ENCODE measurements at places on chromosomes 16 and 17.

DNA sequence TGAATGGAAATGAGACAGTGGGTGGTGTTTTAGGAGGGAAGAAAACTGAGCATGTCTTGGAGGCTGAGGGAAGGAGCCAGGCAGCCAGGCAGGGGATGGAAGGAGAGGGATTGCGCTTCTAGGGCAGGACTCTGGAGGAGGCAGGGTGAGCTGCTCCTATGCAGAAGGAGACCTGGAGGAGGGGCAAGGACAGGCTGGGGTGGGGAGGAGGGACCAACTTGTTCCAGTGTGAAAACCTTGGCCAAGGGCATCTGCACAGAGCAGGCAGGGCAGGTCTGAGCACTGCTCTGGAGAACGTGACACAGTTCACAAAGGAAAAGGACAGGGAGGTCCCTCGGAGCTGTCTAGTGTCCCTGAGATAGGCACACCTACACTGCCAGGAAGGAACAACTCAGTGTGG is 5.5 kb downstream of the GALK1 start:
- no peak for DNase-seq

DNA sequence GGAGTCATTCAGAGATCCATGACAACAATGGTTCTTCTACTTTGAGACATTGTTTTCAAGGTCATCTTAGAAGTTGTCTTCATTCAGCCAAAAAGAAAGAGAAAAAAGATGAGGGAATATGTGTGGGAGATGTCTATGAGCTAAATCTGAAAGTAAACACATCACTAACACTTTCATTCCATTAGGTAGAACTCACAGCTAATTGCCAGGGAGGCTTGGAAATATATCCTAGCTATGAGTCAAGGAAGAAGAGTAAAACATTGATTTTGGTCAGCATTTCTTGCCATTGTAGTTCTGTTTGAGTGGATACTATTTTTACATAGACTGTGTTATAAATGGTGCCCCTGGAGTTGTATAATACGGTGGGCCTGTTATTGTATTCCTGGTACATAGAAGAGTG is 316.4 kb upstream of the MYOCD start:
- no peak for DNase-seq

- DNase-seq: peak; percentile 40
Measured at GRCh38 chr17:44655983-44656710, at the start of gene MEIOC. Gene MEIOC, plus strand, starts transcription at chr17:44656468. Its CDS starts 146 bp downstream, at chr17:44656614.

- DNase-seq: no peak
Measured at GRCh38 chr16:54287131-54288029, 793 bp upstream of the IRX3 start.

DNA sequence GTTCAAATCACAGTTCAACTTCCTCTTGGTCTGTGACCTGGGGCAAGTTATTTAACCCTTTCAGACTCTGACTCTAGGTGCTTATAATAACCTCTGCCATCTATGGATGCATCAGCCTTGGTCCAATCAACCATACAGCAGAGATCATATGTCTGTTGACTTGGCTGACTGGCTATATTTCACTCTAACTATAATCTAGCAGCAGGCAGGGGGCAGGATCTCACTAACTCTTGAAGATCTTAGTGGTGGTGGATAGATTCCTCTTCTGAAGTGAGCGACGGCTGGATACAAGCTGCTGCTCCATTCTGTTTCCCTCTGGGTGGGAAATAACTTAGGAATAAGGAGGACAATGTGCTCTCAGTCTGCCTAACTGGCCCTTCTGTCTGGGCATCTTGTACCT is 146.6 kb downstream of the SKAP1 start:
- DNase-seq: no peak

- no peak for DNase-seq
Measured at GRCh38 chr17:77763023-77763422, 195.5 kb upstream of the TNRC6C start.

GRCh38 chr17:79788989-79789942 is 7.6 kb downstream of the CBX8 start:
- no peak for DNase-seq

GRCh38 chr17:50920041-50920410 is 53.9 kb upstream of the TOB1 start:
- DNase-seq: no peak

GRCh38 chr16:87074641-87075318 is 242.4 kb downstream of the C16orf95 start:
- no peak for DNase-seq

DNA sequence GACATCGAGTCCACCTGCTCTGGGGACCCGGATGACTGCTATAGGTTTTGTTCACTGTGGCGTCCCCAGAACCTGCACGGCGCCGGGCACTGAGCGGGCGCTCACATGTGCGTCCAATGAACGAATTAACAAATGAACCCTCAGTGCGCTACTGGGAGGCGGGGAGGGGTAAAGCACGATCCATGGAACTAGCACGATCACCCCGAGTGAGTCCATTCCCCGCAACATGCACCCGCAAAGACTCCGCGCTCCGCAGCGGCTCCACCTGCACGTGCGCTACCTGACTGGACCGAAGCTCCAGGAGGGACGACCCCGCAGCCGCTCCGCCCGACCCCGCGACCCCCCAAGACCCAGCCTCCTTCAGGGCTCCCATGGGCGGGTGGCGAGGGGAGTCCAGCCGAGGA is 491 bp downstream of the TRAP1 start:
- peak; percentile 55 for DNase-seq

- no peak for DNase-seq
Measured at GRCh38 chr16:56841659-56842058, 23.3 kb upstream of the SLC12A3 start.

GRCh38 chr17:76700270-76700616 is 10.5 kb downstream of the MXRA7 start:
- no peak for DNase-seq

GRCh38 chr16:49704586-49705155 is 151.2 kb downstream of the ZNF423 start:
- no peak for DNase-seq
